ENCODE measurements at places on chromosomes 3 and 15.

DNA sequence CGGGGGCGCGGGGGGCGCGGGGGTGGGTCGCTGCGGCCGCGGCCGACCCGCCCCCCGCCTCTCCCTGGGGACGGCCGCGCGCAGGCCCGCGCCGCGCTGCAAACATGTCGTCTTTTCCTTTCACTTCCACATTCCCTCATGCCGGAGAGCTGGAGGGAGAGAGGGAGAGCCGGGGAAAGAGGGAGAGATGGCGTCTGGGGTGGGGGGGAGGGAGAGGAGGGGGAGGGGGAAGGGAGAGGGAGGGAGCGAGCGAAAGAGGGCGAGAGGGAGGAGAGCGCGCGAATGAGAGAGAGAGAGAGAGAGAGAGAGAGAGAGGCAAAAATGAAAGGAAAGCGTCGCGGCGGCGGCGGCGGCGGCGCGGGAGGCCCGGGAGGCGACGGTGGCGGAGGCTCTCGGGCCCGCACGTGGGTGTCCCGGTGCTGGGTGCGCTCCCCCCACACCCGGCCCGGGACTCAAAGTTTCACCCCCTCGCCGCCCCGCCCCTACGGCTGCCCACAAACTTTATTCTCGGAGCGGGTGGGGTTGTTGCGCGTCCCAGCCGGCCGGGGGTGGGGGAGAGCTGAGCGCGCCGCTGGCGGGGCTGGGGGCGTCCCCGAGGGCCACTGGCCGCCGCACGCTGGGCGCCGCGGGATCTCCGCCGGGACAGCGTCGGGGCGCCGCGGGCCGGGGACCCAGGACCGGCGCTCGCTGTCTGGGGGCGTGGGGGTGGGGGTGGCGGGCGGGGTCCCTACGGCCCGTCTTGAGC is 731 bp downstream of the ZNF710 start:
- DNase-seq, result peak; percentile 78
- H3K27ac ChIP-seq, result peak overlapping the region; percentile 93

GRCh38 chr3:119388577-119388976 is 74.8 kb downstream of the TMEM39A start:
- DNase-seq, result no peak
- no peak overlapping the region for H3K27ac ChIP-seq
- no peaks in the 10 kb centered on the region for H3K27me3 ChIP-seq
- no peaks in the 10 kb centered on the region for H3K36me3 ChIP-seq
- H3K4me3 ChIP-seq, result no peak overlapping the region

GRCh38 chr3:58526515-58526957 is 10.5 kb downstream of the ACOX2 start:
- no peaks in the 10 kb centered on the region for H3K4me1 ChIP-seq
- peak; percentile 58 for DNase-seq
- no peak overlapping the region for H3K4me3 ChIP-seq

DNA sequence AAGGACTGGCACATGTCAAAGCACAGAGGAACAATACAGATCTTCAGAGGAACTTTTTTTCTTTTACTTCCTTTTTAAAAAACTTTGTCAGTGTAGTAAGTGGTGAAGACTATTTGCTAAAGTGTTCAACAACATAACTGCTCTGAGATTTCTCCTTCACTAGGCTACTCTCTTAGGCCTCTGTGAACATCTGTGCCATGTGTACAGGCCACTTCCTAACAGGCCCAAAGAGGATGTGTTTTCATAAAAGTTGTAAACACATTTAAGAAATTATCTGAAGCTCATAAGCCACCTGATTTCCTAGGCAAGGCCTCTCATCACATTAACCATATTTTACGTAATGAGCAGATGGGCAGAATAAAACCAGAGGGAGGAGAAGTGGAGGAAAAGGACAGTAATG is 235.4 kb downstream of the FHIT start:
- H3K27me3 ChIP-seq, result no peaks in the 10 kb centered on the region
- H3K36me3 ChIP-seq, result no peaks in the 10 kb centered on the region
- no peak overlapping the region for H3K4me3 ChIP-seq
- H3K27ac ChIP-seq, result no peak overlapping the region
- no peaks in the 10 kb centered on the region for H3K4me1 ChIP-seq

GRCh38 chr3:14775011-14775410 is 43.8 kb upstream of the FGD5 start:
- no peaks in the 10 kb centered on the region for H3K36me3 ChIP-seq
- H3K4me1 ChIP-seq, result no peaks in the 10 kb centered on the region
- DNase-seq, result no peak
- H3K27me3 ChIP-seq, result no peaks in the 10 kb centered on the region
- no peak overlapping the region for H3K27ac ChIP-seq

- no peaks in the 10 kb centered on the region for H3K4me1 ChIP-seq
- DNase-seq, result peak; percentile 35
- H3K4me3 ChIP-seq, result no peak overlapping the region
- H3K36me3 ChIP-seq, result no peaks in the 10 kb centered on the region
Observed at GRCh38 chr15:69126054-69126469, 34.4 kb upstream of the GLCE start.

DNA sequence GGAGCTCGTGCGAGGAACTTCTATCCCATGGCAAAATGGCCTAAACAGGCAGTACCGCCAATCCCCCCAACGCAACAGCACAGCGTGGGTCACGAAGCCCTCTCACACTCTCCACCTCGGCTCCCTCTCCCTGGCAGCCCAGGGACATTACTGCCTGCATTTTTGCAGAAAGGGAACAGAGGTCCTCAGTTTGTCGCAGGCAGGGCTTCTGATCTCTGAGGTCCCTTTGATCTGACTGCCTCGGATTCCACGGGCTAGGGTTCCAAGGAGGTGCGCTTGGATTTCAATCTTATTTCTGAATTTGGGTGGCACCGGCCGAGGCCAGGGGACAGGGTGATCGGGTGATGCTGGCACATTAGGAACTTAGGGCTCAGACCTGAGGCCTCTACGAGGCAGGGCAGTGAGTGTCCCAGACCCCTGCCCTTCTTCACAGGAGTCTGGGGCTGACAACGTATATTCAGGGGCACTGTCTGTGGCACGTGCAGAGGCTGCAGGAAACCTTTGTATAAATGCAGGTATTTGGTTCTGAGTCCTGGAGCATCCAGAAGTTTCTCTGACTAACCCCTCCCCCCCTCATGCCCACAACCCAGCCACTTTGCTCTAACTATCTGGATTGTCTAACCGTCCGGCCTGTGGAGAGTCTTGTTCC is 197.9 kb downstream of the XXYLT1 start:
- H3K4me1 ChIP-seq, result no peaks in the 10 kb centered on the region
- no peaks in the 10 kb centered on the region for H3K36me3 ChIP-seq
- no peak overlapping the region for H3K27ac ChIP-seq
- H3K27me3 ChIP-seq, result no peaks in the 10 kb centered on the region

- H3K27ac ChIP-seq, result no peak overlapping the region
- DNase-seq, result no peak
- H3K4me1 ChIP-seq, result no peaks in the 10 kb centered on the region
- H3K36me3 ChIP-seq, result no peaks in the 10 kb centered on the region
Observed at GRCh38 chr15:32966512-32966911, 228.0 kb downstream of the FMN1 start.
